Activated T-cell treated with anti-CD3 and anti-CD28 coated beads, Interleukin-2, amount 50 U/mL, for 72 hours (primary cell): ENCODE measurements at places on chromosomes 12 and 14. TPM values are rescaled to one million over a fixed set of nuclear protein-coding genes. Genes with fewer than 3 reads are reported as not detected.

DNA sequence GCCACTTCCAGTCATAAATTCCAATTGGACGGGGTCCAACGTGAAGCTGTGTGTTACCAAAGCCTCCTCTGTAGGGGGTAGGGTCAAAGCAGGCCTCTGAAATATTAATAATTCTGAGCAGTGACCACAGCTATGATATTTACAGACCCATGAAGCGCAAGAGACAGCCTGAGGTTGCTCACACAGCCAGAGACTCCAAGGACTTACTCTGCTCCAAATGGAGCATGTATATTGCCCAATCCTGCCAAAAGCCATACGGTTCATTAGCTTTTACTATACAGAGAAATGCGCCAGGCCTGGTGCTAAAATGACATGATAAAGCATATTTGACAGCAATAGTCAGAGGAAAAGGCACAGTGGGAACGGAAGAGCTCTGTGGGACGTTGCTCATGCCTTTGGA lies 151.3 kb downstream of the PAH start:
- no peak overlapping the region for H3K4me3 ChIP-seq
- no peak overlapping the region for H3K27ac ChIP-seq

TAS2R7 gene
- not detected for total RNA-seq

- DNase-seq = no peak
- peaks cover 10% of the 10 kb centered on the region for H3K36me3 ChIP-seq
- no peaks in the 10 kb centered on the region for H3K27me3 ChIP-seq
Measured at GRCh38 chr14:61429316-61429715, 107.9 kb downstream of the PRKCH start.

GRCh38 chr12:26126340-26127284 lies 1.8 kb upstream of the BHLHE41 start:
- peaks cover 40% of the 10 kb centered on the region for H3K4me1 ChIP-seq
- H3K27me3 ChIP-seq = peaks cover 79% of the 10 kb centered on the region
- peak; percentile 53 for DNase-seq
- H3K4me3 ChIP-seq = peak overlapping the region; percentile 82
- no peaks in the 10 kb centered on the region for H3K36me3 ChIP-seq
- no peak overlapping the region for H3K27ac ChIP-seq

DNA sequence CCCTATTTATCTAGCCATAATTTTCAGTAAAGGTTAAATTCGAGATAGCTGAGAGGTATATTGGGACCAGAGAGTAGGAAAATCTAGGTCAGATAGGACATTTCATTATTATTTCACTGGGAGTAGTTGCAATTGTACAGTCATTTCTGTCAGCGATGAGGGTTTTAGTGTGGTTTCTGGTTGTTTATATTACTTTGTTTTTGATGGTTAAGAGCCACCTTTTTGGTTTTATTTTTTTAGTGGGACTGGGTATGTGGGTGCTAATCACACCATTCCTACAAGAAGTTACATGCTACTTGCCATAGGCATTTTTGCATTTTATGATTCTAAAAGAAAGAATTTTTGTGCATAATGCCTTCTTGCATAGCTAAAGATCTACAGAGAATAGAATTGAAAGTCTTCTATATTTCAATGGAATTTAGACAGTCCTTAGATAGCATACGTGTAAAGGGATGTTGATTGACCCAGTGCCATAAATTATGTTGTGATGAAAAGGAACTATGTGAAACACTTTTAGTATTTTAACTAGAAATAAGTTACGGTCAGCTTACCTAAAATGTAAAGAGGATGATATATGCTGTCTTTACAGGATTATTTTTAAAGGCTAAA lies 85.2 kb downstream of the KTN1 start:
- peak overlapping the region; percentile 79 for H3K27ac ChIP-seq
- no peaks in the 10 kb centered on the region for H3K27me3 ChIP-seq
- no peaks in the 10 kb centered on the region for H3K36me3 ChIP-seq
- no peak overlapping the region for H3K4me3 ChIP-seq
- peaks cover 15% of the 10 kb centered on the region for H3K4me1 ChIP-seq
- DNase-seq = no peak

CFAP251 gene
- total RNA-seq = 0.70 TPM

- H3K27ac ChIP-seq = peak overlapping the region; percentile 56
Measured at GRCh38 chr12:128817111-128818015, 6.4 kb downstream of the SLC15A4 start.

GRCh38 chr14:37583358-37584210 lies 11.5 kb downstream of the FOXA1 start:
- no peaks in the 10 kb centered on the region for H3K4me1 ChIP-seq
- peaks cover 3% of the 10 kb centered on the region for H3K36me3 ChIP-seq
- H3K4me3 ChIP-seq = no peak overlapping the region

C12orf50 gene
- total RNA-seq = 0.36 TPM

DNA sequence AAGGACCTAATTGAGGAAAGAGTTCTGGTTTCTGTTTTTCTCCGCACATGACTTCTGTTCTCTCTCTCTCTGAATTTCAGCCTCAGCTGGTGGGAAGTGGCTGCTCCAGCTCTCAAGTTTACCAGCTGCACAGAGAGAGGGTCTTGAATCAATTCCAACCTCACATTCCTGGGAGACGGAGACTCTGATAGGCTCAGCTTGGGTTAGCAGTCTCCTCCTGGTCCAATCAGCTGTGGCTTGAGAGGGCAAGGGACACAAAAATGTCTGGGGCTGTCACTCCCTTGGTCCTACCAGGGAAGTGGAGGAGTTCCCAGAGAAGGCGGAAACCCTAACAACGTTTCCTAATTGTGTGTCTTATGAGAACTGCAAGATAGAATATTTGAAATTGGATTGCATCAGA lies 7.0 kb downstream of the CCDC63 start:
- no peak overlapping the region for H3K27ac ChIP-seq
- H3K4me3 ChIP-seq = no peak overlapping the region
- H3K27me3 ChIP-seq = peaks cover 21% of the 10 kb centered on the region

- peaks cover 24% of the 10 kb centered on the region for H3K4me1 ChIP-seq
- no peak for DNase-seq
- H3K27me3 ChIP-seq = no peaks in the 10 kb centered on the region
- peak overlapping the region; percentile 79 for H3K27ac ChIP-seq
- peaks cover 13% of the 10 kb centered on the region for H3K36me3 ChIP-seq
- H3K4me3 ChIP-seq = no peak overlapping the region
Measured at GRCh38 chr14:73725116-73726024, 11.2 kb upstream of the PNMA1 start.

TOGARAM1 gene
- 6.3 TPM for total RNA-seq

CARMIL3 gene
- 2.1 TPM for total RNA-seq

IFI27 gene
- total RNA-seq = 7.7 TPM
